Activated CD4-positive, alpha-beta T cell treated with anti-CD3 and anti-CD28 coated beads, Interleukin-2, Interleukin-6, amounts not matched to agents 100 ng/mL and 50 ng/mL, durations not matched to agents 16 hours and 8 hours (primary cell): ENCODE measurements at places on chromosomes 2 and 18.

GRCh38 chr2:239819091-239819973 is 205.8 kb downstream of the NDUFA10 start:
- no peak for DNase-seq

GRCh38 chr2:137009953-137010352 is 244.6 kb downstream of the THSD7B start:
- no peak for DNase-seq

DNA sequence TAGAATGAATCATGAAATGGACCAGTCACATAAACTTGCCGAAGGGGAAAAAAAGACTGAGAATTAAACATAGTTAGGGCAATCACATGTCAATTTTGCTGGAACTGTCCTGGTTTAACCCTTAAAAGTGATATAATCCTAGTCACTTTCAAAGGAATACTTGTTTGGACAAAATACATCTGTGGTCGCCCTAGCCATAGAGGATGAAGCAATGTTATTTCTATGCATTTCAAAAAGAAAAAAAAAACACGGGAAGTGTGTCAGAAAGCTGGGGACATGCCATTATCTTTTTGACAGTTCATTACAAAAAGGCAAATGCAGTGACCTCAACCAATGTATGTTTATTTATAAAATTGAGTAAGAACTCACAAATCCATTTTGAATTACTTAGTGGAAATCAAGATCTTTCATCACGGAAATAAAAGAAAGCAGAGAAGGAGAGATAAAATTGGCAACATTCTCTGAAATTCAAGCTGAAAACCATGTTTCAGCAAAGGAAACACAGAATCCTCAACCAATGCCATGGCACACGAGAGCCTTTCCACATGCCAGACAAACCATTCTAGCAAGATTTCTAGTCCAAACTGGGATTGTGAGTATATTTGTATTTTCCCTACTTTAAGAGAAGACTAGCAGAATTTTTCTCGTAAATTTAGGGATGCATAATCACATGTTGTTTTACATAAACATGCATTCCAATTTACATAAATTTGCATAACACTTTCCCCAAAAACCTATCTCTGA is 854.3 kb upstream of the ACVR2A start:
- no peak for DNase-seq

DNA sequence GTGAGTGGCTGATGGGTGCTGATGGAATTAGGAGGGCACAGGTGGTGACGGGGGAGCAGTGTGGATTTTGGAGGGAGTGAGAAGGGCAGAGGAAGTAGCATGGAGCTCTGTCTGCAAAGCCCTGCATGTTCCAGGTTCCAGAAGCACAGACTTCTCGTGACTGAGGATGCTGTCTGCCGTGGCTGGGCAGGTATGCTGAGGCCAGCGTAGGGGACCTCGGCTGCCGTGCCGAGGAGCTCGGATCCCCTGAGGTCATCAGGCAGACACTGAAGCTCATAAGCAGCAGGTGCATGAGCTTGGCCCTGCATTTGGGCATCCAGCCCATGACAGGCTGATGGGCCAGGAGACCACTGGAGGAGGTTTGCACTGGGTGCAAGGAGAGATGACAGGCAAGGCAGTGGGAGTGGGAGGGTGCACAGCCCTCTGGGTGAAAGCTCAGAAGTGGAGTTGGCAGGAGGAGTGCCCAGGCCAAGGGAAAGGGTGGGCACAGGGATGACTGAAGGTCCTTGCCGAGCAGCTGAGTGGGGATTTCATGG is 215.3 kb downstream of the SH3RF3 start:
- no peak for DNase-seq

DNA sequence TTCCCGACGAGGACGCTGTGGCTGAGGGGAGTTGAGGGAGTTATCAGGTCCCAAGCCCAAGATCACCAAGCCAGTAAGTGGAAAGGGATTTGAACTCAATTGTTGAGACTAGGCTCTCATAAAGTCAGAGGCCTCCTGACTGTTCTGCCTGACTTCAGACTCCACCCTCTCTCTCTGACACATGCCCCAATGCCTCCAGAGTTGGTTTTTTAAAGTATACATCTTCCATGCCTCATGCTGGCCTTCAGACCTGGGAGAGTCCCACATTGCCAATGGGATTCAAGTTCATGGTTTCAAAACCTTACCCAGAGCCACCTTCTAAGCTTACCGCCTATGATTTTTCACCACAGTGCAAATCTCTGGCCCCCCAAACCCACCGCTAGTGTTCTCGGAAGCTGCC is 100.8 kb downstream of the RTN4 start:
- no peak for DNase-seq
